ENCODE measurements at places on chromosomes 2 and 18.

- no peak for DNase-seq
Observed at GRCh38 chr2:132515010-132515409, 98.4 kb downstream of the GPR39 start.

- no peak for DNase-seq
Observed at GRCh38 chr2:158904627-158905177, 63.7 kb upstream of the TANC1 start.

DNA sequence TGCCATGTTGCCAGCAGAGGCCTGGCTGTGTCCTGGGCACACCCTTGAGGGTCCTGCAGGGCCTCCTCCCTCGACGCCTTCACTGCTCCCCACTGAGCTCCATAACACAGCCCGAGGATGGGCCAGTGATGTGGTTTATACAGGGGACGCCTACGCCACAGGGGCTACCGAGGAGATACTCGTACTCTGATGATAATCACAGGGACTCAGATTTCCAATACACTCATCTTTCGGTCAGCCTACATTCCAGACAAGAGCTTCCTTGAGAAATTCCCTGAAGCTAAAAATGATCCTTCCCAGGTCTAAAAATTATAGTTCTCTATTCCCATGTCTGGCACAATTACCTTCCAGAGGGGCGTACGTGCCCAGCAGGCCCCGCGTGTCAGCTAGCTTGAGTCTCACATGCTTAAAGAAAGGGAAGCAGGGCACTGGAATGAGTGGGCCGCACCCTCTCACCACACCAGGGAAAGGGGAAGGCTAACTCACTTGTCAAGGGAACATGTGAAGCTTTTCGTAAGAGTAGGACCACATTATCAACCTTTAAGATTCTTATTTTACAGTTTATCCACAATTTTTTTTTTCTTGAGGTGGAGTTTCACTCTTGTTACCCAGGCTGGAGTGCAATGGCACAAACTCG, 159.5 kb upstream of the NDUFV2 start:
- DNase-seq: no peak

DNA sequence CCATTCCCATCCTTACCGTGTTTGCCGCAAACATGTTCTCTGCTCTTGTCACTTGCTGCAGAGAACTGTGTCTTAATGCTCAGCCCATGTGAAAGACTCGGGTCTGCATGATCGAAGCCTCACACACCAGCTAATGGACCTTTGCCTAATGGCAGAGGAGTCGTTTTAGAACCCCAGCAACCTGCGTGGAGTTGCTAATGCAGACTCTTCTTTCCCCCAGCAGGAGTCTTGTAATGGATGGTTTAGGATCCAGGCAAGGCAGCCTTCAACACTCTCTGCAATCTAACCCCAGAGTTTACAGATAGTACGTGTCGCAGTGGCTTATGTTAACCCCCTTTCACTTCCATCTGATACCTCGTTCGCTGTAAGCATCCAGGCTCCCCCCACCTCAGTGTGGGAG, 316.4 kb downstream of the AGAP1 start:
- no peak for DNase-seq

GRCh38 chr2:3233877-3234276, 143.7 kb downstream of the EIPR1 start:
- no peak for DNase-seq

DNA sequence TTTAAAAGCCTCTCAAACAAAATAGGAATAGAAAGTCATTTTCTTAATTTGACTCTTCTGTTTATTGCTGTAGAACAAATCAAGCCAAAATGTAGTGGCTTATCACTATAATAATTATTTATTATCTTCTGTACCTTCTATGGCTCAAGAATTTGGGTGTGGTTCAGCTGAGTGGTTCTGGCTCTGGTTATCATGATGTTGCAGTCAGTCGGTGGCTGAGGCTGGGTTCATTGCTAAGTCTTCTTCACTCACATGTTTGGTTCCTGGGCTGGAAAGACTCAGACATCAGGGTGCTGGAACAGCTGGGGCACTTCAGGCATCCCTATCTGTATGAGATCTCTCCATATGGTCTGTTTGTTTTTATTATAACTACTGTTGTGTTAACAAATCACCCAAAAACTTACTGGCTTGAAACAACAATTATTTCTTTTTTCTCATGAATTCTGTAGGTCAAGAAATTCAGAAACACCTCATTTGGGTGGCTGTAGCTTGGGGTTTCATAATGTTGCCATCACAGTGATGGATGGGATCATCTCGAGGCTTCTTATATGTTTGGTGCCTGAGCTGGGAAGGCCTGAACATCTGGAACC, 242.6 kb upstream of the FBXO11 start:
- DNase-seq: no peak

- DNase-seq: no peak
Observed at GRCh38 chr2:12915787-12916186, 199.1 kb downstream of the TRIB2 start.

GRCh38 chr2:70084973-70085710, 2.1 kb upstream of the PCBP1 start:
- DNase-seq: no peak

- no peak for DNase-seq
Observed at GRCh38 chr2:157443795-157444640, at the start of gene CYTIP. Gene CYTIP, minus strand, starts transcription at chr2:157444089. Its CDS starts 69 bp downstream, at chr2:157444020.

DNA sequence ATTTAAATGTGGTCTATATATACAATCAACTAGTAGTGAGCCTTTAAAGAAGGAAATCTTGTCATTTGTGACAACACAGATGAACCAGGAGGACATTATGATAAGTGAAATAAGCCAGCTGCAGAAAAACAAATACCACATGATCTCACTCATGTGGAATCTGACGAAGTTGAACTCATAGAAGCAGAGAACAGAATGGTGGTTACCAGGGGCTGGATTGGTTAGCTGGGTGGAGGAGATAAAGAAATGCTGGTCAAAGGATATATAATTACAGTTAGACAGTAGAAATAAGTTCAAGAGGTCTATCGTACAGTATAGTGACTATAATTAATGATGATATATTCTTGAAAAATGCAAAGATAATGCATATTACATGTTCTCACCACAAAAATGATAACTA, 267.9 kb downstream of the FBXO15 start:
- DNase-seq: no peak

GRCh38 chr18:13161276-13161899, 57.2 kb upstream of the LDLRAD4 start:
- DNase-seq: no peak

GRCh38 chr2:127330753-127331152, 36.8 kb upstream of the ERCC3 start:
- DNase-seq: no peak

GRCh38 chr2:105176429-105176828, 65.1 kb upstream of the GPR45 start:
- no peak for DNase-seq

DNA sequence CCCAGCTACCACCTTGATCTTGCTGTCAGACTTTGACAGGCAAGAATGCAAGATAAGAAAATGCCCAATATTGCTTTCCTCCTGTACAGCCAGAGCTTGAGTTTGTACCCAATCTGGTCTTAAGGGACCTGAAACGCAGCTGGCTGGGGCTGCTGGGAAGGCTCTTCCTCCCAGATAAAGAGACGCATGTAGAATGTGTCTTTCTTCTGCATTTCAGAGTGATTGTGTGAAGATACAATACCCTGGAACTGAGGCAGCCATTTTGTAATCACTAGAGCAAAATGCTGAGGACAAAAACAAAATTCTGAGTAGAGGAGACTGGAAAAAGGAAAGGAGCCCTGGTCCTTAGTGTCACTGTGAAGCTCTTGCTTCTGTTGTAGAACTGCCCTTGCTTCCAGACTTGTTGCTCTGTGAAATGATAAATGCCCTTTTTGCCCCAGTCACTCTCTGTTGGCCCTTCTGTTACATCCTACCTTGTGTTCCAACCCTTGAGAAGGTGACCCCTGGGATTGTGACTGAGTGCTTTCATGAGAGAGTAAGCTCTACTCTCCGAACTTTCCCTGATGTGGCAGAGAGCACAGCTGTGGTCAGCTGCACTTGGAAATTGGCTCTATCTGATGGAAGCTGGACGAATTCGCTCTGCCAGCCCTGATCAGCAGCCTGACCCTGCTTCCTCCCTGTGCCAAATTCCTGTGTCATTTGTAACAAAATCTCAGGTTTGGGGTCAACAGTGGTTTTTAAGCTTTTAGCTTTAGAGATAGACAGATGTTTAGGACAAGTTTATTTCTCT, 137.4 kb upstream of the RBMS1 start:
- DNase-seq: peak; percentile 54

DNA sequence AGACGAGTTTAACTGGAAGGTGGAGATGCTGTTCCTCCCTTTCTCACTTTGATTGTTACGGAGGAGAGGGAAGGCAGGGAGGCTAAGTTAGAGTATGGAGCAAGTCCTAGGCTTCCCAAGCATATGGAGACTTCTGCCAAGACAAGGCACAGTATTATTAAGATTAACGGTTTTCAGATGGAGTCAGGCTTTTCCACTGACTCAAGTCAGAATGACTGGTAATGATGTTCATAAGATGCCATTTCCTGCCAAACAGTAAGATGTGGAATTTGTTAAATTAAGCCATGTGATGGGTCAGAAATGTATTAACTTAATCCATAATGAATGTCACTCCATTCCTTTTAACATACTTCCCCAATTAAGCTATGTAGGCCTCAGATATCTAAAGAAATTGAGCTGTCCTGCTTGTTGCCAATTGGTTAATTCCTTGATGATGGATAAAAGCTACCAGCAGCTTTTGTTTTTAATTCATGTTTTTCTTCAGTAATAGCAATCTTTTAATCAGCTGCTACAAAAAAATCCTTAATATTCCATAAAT, 383.7 kb downstream of the ZNF521 start:
- no peak for DNase-seq

DNA sequence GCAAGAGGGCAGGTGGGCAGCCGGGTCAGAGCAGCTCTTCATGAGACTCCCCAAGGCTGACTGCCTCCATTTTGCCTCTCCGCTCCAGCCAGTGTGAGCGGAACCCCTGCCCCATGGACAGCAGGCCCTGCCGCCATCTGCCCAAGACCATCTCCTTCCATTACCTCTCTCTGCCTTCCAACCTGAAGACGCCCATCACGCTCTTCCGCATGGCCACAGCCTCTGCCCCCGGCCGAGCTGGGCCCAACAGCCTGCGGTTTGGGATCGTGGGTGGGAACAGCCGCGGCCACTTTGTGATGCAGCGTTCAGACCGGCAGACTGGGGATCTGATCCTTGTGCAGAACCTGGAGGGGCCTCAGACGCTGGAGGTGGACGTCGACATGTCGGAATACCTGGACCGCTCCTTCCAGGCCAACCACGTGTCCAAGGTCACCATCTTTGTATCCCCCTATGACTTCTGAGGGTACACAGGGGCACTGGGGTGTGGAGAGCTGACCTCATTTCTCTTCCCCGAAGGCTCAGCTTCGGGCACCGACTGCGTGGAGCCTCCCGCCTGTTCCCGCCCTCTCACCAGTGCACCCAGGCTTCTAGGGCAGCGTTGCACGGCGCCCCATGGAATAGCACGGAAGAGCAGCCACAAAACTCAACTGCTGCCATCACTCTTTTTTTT, 49.0 kb downstream of the FBLN7 start:
- no peak for DNase-seq

GRCh38 chr2:237633061-237633561, 5.7 kb downstream of the LRRFIP1 start:
- no peak for DNase-seq

DNA sequence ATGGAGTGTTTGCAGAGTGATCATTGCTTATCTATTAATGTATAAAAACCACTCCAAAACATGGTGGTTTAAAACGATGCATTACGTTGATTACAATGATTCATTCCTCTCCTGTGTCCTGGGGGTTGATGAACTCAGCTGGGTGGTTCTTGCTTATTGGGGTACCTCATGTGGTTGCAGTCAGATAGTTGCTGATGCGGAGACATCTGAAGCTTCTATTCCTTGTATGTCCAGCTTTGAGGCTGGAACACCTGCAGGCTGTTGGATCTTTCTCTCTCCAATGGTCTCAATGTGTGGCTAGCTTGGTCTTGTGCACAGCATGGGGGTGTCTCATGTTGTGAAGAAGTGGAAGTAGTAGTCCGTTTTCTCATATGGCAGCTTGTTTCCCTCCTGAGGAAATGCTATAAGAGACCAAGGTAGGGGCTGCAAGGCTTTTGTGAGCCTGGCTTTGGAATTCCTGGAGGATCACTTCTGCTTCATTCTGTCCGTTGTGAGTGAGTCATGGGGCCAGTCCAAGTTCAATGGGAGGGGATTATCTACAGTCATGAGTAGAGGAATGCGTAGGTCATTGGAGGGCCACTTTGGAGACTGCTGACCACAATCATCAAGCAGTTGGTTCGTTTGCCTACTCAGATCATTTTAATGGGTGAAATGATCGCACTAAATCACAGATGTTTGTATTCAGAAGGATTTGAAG, 601.0 kb downstream of the SLC4A3 start:
- no peak for DNase-seq

DNA sequence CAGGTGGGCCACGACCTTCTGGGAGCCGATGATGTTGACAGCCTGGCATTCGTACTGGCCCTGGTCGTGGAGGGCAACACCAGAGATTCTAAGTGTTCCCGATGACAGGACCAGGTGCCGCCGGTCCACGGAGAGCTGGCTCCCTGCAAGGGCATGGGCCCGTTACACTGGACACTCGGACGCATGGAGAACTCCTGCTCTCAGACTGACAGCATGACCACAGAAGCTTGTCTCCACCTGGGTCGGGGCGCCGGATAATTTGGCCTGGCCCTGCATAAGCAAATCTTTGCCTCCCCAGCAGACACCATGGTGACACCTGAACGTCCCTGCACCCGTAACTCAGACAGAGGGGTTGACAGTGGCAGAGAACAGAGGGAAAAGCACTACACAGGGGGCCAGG, 80.7 kb downstream of the PXDN start:
- DNase-seq: no peak

DNA sequence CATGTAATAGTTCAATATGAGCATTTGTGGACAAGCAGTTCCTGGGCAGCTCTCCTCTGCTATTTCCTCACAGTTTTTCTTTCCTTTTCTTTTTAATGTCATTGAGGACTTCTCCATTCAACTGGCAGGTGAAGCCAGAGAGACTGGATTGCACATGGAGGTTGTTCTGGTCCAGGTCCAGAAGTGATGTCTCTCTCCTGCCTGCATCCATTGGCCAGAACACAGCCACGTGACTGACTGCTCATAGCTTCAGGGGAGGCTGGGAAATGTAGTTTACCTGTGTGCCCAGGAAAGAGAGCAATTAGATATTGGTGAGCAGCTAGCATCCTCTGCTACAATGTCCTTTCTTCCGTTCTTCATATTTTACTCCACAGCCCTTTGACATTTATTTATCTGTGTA, 20.2 kb upstream of the ADAM23 start:
- no peak for DNase-seq

DNA sequence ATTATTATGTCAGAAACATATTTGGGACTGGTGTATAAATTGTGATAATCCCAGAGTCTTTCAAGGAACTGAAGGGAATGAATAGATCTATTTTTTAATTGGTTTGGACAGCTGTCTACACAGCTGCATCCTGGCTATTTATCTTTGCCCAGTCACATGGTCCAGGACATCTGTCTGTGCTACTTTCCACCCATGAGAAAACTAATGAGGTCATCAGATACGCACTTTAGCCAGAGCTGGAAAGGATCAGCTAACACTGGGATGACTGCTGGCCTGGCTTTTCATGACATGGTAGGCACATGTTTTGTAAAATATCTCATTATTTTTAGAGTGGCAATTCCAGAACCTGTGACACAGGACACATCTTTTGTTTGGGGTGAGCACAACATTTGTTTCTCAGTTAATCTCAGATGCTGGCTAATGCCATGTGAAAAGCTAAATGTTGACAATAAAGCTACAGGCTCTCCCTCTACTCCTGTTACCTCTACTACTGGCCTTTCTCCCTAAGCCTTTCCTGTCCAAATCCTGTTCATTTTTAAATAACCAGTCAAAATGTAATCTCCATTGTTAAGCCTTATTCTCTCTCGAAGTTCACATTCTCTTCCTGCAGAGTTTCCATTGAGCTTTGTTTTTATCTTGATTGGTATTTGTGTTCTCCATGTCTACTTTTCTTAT, 500.7 kb downstream of the RIT2 start:
- peak; percentile 67 for DNase-seq

Measured in hindlimb muscle (tissue), 1 donor.